ENCODE measurements at places on chromosomes 11 and 22. TPM values are rescaled to one million over a fixed set of nuclear protein-coding genes. Genes with fewer than 3 reads are reported as not detected.

- no peak for DNase-seq
These were observed 10.5 kb upstream of the TSPAN18 start for GRCh38 chr11:44716256-44716655.

Gene SHISAL1
- not detected for total RNA-seq

GRCh38 chr22:49749885-49750510, 77.7 kb downstream of the BRD1 start:
- DNase-seq = no peak

Gene ST14
- total RNA-seq = 52.2 TPM

Gene MFRP
- total RNA-seq = not detected

Gene CABP7
- total RNA-seq = not detected

- no peak for DNase-seq
These were observed 176.7 kb upstream of the NCAM1 start for GRCh38 chr11:112784323-112785073.

Gene CARD16
- 33.6 TPM for total RNA-seq

DNA sequence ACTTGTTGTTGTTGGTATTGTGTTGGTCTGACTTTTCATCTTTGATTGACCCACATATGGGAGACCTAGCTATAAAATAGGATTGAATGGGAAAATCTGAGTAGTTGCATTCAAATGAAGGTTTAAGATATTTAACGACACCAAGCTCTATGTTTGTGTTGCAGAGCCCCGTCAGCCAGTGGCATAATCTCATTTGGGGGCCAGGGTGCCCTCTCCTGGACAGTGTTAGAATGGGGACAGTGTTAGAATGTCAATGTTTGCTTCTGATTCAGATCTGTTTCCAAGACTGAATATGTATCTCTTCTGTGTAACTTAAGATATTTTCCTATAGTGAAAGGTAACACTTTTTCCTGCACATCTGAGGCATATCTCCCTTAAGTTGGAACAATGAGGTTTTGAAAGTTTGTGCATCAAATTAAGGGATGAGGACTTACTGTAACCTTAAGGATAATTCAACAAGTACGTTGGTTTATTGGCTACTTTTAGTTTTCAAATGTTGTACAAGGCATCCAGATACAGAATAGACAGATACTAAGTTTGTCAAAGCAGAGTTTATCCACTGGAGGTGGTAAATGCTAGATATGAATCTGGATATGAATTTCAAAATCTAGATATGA, 5.3 kb upstream of the OR52M1 start:
- peak; percentile 44 for DNase-seq

DNA sequence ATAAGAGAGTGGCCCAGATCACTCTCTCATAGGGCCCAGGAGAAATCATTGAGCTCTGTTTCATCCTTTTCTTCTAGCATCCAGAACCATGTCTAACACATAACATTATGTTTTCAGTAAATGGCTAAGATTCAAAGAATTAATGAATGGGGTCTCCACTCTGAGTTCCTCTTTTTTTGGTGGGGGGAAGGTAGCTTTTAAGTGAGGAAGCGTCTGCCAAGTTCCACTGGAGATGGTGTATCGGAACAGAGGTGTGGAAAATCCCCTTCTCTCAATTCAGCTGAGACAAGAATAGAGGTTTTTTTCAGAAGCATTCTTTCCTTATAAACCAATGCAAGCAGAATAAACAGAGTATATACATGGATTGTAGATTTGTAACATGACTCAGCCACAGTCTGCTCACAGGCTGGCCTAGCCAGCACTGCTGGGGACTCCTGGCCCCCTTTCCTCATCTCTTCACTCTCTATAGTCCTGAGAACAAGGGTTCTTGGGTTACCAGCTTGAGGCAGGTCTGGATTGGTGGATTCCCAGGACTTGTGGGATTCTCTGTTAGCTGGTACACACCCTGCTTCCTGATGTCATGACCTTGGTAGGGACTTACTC, 97.2 kb downstream of the TRAF6 start:
- no peak for DNase-seq

Measured in B cell (primary cell).